ENCODE measurements at places on chromosomes 5 and 9.

DNA sequence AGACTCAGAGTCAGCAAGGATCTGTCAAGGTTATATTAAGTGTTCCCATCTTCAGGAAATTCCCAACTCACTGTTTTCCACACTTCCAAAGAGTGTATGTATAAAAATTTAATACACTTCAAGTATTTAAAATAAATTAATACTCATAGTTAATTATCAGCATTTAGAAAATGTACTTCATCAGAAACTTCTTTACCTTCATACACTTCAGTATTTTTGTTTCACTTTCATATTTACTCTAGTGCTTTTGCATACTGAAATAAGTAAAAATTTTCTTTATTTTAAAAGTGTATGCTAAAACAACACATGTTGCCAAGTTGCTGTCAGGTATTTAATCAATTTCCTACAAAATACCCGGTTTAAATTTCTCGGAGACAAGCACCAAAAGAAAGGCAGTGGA is 16.5 kb downstream of the RICTOR start:
- no peak for DNase-seq

- no peak for DNase-seq
Observed at GRCh38 chr9:8315211-8315610, 515.6 kb upstream of the DMAC1 start.

GRCh38 chr5:133967698-133968203 is 674 bp downstream of the C5orf15 start:
- no peak for DNase-seq

DNA sequence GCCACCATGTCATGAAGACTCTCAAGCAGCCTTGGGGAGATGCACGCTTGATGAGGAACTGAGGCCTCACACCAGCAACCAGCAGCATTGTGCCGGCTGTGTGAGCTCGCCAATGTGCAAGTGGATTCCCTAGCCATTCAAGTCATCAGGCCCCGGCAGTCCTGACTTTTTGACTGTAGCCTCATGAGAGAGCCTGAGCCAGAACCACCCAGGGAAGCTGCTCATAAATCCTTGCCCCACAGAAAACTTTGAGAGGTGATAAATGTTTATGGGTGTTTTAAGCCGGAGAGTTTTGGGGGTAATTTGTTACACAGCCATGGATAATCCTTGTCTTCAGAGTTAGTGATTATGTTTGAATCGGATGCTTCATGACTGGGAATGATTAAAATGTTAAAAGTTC is 44.7 kb downstream of the FAM240B start:
- DNase-seq: no peak

- DNase-seq: no peak
Observed at GRCh38 chr9:127534931-127535330, 77.1 kb upstream of the STXBP1 start.

DNA sequence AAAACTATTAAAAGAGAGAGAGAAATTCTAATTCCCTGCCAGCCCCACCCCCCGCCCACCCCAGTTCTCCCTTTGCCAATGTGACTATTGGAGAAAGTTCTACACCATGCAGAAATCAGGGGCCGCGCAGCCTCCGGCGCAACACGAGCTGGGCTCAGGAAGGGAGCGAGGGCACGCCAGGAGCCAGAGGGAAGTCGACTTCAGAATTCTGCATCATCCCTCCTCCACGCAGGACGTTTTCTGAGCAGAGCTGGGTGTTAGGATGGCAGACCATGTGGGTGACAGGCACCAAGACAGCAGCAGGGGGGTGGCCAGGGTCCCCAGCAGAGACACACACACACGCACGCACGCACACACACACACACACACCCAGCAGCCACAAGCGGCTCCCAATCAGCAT is 72.6 kb downstream of the PTCH1 start:
- DNase-seq: no peak

GRCh38 chr9:114007991-114008666 is 70.0 kb downstream of the AMBP start:
- no peak for DNase-seq

- DNase-seq: no peak
Observed at GRCh38 chr9:96242811-96243210, 59.2 kb downstream of the HSD17B3 start.

- no peak for DNase-seq
Observed at GRCh38 chr5:158466191-158466590, 607.2 kb upstream of the CLINT1 start.

- no peak for DNase-seq
Observed at GRCh38 chr9:127091526-127091925, 30.9 kb downstream of the ANGPTL2 start.

DNA sequence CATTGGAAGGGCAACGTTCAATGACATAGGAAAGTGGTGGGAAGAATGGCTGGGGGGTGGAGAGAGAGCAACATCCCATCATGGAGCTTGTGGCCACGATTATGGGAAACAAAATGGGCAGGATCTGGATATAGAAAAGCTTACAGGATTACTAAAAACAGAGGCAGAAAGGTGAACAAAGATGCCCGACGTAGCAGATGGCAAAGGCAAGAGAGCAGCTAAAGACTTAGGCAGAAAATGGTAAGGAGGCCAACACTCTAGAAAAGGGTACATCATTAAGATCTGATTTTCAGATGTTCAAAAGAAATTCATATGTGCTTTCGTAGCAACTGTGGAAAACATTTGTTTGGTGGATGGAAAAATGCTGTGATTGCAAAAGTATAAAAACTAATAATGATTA is 102.5 kb downstream of the OTULIN start:
- no peak for DNase-seq

GRCh38 chr9:81423589-81424326 is 265.6 kb downstream of the TLE1 start:
- no peak for DNase-seq

GRCh38 chr5:95725071-95725820 is 5.9 kb upstream of the RHOBTB3 start:
- no peak for DNase-seq

GRCh38 chr5:138974227-138975063 is 99.3 kb upstream of the LRRTM2 start:
- no peak for DNase-seq

- no peak for DNase-seq
Observed at GRCh38 chr5:154794525-154795234, 39.5 kb downstream of the LARP1 start.

DNA sequence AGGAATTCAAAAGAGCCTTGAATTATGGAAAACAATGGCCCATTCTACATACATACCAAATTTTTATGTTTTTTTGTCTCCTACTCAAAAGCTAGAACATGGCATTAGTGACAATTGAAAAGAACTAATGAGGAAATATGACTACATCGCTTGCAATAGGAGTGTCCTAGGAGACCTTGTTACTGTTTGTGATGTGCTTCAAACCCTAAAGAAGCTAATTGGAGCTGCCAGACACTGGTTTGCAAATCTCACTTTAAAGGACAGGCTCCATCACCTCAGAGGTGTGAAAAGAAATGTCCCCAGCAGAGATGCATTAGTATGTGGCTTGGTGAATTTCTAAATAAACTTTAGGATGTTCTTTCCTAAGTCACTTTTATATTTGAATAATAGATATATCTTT is 354.2 kb upstream of the EFNA5 start:
- DNase-seq: no peak

- DNase-seq: no peak
Observed at GRCh38 chr9:27548055-27548741, 18.6 kb upstream of the MOB3B start.

GRCh38 chr9:69151506-69151905 is 22.6 kb upstream of the TJP2 start:
- no peak for DNase-seq

- DNase-seq: no peak
Observed at GRCh38 chr9:93280661-93281259, 96.8 kb downstream of the WNK2 start.

GRCh38 chr5:52821901-52822300 is 34.2 kb downstream of the ITGA1 start:
- DNase-seq: no peak

GRCh38 chr9:121302341-121302740 is 34.4 kb downstream of the GSN start:
- no peak for DNase-seq

DNA sequence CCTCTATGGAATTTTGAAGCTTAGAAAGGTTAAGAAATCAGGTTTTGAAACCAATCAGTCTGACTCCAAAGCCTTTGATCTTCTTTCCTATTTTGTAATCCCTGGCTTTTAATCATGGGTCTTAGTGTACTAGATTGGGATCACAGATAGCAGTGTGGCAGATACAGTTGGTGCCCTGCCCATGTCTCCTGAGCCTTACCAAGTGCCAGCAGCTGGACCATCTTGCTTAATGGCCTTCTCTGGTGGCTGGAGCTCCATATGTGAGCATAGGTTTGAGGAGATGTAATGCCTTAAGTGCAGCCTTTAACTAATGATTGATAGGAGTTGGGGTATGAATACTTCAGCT is 16.7 kb upstream of the RIC1 start:
- DNase-seq: no peak

DNA sequence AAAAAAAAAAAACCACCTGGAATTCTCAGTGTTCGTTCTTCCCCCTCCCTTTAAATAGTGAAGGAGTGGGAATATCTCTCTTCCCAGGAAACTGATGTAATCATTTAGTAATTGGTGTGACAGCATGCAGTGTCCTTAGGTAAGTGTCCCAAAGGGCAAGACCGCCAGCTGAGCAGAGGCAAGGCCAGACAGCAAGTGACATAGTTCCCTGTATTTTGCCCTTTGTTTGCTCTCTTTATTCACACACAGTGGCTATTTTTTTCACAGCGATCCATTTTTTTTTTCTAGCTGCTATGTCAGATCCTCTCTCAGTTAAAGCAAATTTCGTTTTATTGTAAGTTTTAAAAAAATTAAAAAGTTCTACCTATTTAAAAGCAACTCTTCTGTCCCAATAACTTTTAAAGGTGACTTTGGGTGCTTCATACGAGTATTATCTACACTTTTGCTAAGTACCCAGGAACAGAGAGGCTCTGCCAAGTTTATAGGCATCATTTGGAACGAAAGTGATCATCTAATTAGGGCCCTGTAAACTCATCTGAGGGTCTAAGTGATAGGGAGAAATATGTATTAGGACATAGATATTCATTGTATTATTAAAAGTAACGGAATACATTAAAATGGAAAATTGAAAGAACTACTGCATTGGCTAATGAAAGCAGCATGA is 98.2 kb upstream of the ALDH1A1 start:
- no peak for DNase-seq

DNA sequence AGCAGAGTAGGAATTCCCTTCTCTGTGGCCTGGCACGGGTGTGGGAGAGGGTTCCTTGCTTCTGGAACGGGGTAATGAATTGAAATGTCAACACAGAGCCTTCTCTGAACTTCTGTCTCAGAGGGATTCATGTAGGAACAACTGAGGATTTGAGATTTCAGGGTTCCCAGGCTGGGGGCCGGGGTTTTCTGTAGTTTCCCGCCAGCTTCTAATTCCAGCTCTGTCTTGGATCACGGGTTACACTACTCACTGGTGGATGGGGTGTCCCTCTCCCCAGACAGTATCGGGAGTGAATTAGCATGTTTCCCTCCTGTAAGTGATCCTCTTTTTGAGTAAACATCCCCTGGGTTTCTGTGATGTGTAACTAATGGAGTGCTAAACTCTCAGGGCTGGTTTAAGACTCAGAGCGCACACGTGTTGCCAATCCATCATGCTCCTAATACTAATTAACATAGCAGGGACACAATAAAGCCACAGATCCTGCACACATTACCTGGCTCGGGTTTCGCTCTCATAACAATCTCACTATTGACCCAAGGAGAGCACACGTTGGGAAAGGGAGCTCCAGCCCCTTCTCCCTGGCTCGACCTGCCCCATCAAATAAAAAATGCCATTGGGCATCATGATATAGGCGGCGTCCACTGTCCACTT is 18.1 kb upstream of the DMRT2 start:
- no peak for DNase-seq

- no peak for DNase-seq
Observed at GRCh38 chr5:88551724-88552345, 283.2 kb upstream of the TMEM161B start.

DNA sequence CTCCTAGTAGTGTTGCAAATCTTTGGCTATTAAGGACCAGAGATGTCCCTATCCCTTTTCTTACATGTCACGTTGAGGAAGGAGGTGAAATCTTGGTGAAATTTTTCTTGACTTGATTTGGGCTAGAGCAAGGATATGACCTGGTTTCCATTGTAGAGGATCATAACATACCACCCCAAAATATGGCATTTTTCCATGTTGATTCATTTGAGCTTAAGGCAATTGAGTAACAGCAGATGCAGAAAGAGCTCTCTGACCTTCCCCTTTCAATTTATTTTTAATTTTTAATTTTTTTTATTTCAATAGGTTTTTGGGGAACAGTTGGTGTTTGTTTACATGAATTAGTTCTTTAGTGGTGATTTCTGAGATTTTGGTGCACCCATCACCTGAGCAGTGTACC is 61.2 kb upstream of the MAP1B start:
- DNase-seq: no peak
